ENCODE measurements at places on chromosomes 12 and 14.

- DNase-seq: no peak
Observed at GRCh38 chr12:54009171-54010052, 627 bp downstream of the HOXC8 start.

DNA sequence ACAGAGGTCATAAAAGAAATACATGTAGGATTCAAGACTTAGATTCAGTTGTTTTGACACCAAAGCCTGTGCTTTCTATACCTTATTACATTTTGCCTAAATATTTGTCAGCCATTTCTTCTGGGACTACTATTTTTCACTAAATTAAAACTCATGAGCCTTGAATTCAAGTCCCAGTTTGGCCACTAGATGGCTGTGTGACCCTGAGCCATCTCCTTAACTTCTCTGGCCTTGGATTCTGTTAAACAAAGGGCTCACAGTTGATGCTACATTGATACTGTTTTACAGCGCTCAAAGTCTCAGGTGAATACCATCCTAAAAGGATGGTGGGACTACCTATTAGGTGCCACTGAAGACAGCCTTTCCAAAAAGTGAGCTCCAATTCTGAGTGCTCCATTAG is 39.6 kb upstream of the CCDC198 start:
- peak; percentile 22 for DNase-seq

- DNase-seq: no peak
Observed at GRCh38 chr12:30213166-30213565, 429.4 kb upstream of the TMTC1 start.

GRCh38 chr14:99938896-99939295 is 126.3 kb upstream of the EVL start:
- DNase-seq: no peak

DNA sequence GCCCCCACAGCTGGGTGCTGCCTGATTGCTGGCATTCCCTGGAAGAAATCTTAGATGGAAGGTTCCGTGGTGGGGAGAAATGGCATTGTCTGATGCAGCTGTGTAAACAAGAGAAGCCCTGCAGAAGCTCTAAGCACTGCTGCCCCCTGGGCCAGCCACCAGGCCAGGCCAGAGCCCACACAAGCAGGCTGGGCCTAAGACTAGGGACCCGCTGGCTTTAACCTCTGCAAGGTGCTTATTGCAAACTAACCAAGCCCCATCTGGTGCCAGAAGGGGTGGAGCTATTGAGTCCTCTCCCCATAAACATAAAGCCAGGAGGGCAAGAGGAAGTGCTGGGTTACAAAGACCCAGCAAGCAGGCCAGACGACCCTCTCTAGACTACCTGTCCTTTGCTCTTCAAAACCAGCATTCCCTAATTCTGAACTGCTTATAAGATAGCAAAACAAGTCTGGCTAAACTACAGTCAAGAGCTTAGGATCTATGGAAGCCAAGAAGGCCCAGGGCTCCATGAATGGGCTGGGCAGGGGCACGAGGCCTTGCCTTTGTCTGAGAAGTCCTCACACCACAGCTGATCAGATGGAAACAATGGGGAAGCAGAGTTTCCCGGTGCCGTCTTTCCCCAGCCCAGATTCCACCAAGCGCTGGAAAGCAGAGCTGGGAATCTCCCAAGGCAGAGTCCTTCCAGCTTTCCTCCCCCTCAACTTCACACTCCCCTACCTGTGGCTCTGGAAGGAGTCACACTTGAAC is 28.8 kb downstream of the P2RX4 start:
- no peak for DNase-seq

DNA sequence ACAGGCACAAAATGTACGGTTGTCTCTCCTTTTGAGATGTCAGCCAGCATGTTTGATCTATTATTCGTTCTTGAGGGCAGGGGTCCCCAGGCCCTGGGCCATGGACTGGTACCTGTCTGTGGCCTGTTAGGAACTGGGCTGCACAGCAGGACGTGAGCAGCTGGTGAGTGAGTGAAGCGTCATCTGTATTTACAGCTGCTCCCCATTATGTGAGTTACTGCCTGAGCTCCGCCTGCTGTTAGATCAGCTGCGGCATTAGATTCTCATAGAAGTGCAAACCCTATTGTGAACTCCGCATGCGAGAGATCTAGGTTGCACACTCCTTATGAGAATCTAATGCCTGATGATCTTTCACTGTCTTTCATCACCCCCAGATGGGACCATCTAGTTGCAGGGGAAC is 41.4 kb upstream of the SCN8A start:
- peak; percentile 54 for DNase-seq

DNA sequence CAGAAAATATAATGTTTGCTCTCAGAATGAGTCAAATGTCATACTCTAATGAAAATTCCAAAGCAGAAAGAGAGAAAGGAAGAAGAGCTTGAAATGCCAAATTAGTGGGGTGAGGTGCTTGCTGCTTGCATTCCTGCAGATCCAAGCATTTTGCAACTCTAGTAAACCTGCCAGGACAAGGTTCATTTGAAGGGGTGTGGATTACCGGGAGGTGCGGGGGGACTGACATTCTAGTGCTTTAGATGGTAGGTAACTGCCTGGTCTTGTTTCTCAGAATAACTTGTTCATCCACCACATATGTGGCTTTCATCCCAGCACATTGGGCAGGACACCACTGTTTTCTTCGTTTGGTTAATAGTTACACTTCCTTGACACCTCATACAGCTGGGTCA is 144.4 kb downstream of the AKAP6 start:
- DNase-seq: peak; percentile 80

- DNase-seq: no peak
Observed at GRCh38 chr12:106416273-106416672, 58.7 kb downstream of the POLR3B start.

GRCh38 chr14:96086574-96087077 is 47.5 kb downstream of the C14orf132 start:
- peak; percentile 27 for DNase-seq

DNA sequence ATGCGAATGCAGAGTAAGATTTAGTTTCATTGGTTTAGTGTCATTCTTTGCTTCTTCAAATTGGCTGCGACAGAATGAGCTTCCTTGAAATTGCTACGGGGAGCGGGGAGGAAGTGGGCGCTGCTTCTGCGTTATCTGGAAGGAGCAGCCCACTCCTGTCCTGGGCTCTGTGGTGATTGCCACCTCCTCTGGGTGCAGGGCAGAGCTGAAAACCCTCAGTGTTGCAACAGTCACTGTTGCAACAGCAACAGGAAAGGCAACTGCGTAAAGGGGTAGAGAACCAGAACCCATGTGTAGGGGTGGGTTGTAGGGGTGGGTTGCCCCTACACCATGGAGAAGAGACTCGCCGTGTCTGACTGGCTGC is 57.7 kb downstream of the MAX start:
- no peak for DNase-seq

DNA sequence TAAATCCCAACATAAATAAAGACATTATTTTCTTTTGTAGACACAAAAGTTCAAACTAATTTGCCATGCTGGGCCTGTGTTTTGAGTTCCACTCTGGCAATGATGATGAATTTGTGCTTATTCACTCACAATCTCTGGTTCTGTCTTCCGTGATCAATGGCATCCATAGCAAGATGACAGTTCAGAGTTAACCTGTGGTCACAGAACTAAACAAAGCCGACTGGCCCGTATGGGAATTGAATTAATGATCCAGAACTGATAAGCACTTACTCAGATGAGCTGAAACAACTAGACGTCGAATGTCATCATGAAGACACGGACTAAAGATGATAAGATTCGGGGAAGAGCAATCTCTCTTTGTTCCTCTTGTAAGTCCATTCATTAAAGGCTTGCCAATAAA is 81.6 kb downstream of the CAPZA3 start:
- no peak for DNase-seq

DNA sequence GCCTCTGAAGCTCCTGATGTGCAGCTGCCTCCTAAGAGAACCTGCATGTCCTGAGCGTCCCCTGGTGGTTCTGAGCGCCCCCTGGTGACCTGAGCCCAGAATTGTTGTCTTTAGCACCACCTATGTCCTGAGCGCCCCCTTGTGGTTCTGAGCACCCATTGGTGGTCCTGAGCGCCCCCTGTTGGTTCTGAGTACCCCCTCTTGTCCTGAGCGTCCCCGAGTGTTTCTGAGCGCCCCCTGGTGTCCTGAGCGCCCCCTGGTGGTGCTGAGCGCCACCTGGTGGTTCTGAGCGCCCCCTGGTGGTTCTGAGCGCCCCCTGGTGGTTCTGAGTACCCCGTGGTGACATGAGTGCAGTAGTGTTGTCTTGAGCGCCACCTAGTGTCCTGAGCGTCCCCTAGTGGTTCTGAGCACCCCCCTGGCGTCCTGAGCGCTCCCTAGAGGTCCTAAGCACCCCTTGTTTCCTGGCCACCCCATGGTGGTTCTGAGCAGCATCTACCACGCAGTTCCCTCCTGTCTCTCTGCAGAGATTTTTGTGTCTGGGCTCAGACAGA is 782.5 kb downstream of the TMEM121 start:
- no peak for DNase-seq

DNA sequence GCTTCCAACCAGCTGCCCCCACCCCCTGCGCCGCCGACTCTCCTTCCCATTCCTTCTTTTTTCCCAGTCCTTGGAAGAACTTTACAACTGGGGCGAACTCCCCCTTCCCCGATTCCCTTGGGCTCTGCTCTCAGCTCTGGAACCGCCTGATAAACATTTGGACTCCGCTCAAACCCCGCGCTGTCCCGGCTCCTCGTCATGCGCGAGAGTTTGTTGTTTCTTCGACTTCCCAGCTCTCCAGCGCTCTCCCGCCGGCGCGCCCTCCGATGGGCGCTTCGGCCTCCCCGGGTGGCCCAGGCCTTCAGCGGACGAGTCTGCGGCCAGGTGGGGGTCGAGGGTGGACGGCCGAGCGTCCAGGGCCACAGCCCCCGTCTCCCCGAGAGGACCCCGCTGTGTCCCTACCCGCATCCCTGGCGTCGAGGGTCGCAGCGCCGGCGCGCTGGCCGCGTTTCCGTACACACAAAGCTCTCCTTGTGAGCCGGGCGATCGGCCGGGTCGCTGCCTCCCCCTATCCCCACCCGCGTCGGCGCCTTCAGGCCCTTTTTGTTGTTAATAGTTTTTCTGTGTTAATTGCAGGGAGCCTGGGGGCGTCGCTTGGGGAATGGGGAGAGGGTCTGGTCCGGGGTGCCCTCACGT is 847 bp downstream of the MMP14 start:
- DNase-seq: peak; percentile 63

DNA sequence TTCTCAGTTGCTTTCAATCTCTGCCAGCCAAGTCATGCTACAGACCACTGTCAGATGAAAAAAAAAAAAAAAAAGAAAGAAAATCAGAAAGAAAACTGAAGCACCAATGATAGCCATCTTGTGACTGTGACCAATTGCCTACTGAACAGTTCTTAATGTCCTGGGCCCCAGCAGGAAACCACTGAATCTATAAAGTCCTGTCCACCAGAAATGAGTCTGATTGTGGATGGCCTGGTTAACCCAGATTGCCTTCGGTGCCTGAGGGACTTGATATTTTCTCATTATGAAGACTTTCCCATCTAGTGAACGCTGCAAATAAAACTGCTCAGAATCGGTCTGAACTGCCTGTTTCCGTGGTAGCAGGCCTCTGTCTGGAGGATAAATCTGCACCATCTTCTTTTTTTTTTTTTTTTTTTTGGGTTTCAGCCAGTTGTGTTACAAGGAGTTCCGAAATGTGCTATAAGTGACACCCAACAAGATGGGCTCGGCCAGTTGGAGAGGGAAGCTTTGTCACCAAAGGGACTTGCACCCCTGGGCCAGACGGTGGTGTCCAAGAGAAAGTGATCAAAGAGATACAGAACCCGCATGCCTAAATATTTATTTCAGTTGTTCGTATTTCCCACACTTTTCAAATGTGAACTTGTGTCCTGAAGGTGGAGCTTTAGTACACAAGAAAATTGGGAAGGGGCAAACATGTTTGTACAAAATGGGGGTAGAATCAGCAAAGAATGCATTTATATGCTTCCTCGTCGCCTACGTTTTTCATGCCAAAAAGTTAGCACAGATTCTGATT is 3.0 kb upstream of the PLXNC1 start:
- DNase-seq: peak; percentile 71

- no peak for DNase-seq
Observed at GRCh38 chr12:96500693-96501092, 11.3 kb downstream of the CFAP54 start.

DNA sequence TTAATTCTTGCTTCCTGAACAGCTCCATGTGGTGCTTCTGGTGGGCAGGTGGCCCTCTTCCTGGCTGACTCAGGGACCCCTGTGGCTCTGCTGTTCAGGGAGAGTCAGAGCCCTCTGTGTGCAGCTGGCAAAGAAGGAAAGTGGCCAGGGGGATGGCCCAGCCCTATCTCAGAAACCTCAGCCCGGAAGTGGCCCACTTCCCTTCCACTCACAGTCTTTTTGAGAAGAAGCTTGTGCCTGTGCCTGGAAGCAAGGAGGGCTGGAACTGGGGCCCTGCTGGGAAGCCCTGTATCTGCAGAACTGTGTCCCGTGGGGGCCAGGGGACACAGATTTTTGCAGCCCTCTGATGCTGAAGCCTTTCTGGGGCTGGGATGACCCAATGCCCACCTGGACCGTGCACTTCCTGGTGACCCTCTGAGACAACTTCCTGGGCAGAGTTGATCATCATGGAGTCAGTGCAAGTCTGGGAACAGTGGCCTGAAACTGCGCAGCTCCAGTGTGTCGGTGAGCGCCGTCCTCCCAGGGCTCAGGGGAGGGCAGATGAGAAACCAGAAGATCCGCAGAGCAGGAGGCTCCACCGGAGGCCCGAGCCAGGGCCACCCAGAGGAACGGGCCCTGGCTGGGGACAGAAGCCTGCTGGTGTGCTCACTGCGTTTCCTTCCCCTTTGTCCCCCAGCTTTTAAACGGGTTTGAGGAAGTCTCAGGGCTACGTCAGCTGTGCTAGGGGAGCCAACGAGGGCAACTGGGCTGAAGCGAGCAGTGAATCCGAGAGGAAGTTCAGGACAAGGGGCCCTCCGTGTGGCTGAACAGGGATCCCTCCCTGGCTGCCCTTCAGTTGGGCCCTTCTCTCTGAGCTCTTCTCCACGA is 217.4 kb upstream of the RTL1 start:
- DNase-seq: peak; percentile 8

DNA sequence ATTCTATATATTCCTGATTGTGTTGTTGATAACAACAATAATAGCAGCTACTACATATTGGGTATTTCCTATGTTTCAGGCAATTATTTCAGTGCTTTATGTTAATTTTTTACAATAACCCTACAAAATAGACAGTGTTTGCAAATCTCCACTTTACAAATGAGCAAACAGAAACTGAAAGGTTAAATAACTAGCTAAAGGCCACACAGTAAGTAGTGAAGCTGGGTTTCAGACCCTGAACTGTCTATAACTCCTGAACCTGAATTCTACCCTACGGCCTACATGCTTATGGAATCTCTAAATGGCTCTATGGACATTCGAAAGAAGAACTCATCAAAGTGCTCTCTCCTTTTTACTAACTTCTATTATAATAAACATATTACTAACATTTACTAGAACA is 19.7 kb upstream of the NUDT4 start:
- DNase-seq: no peak

GRCh38 chr12:84355561-84355960 is 557.0 kb downstream of the SLC6A15 start:
- no peak for DNase-seq

DNA sequence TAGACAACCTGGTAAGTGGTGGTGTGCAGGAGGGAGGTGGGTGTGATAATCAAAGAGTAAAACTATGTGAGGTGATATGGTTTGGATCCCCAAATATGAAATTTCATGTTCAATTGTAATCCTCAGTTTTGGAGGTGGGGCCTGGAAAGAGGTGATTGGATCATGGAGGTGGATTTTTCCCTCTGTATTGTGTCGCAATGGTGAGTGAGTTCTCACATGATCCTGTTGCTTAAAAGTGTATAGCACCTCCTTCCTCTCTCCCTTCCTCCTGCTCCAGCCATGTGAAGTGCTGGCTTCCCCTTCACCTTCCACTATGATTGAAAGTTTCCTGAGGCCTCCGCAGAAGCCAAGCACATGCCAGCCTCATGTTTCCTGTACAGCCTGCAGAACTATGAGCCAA is 270.2 kb upstream of the FOXG1 start:
- DNase-seq: no peak

Measured in fibroblast of skin of right quadriceps (primary cell).